HT1080 (cell line): ENCODE measurements at places on chromosomes 12 and 14. TPM values are rescaled to one million over a fixed set of nuclear protein-coding genes. Genes with fewer than 3 reads are reported as not detected.

- DNase-seq: no peak
Measured at GRCh38 chr14:23360496-23360895, 4.5 kb downstream of the EFS start.

The FGF23 gene
- not detected in 2 replicates for total RNA-seq

The NCKAP5L gene
- total RNA-seq: 19.6 and 22.2 TPM in 2 replicates

DNA sequence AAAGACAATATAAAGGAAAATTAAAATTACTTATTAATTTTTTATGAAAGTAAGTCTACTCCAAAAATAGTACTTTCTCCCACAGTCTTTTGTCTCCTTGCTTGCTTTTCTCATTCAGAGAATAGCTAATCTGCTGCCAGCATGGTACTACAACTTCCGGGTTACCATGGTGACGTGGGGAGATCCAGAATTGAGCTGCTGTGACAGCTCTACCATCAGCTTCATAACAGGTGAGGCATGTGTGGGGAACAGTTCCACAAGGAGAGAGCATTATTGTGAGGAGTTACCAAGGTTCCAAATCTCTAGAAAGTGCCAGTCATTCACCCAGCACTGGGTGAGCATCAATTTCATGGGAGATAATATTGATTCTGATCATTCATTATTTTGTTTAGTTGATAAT, 197.8 kb downstream of the PTPRO start:
- DNase-seq: no peak

GRCh38 chr12:122980183-122981035, at the start of gene ARL6IP4:
Gene ARL6IP4 (plus strand): TSS chr12:122980681. CDS start chr12:122981140, 459 bp downstream.
- peak; percentile 65 for DNase-seq

- DNase-seq: no peak
Measured at GRCh38 chr12:124743479-124744272, 120.0 kb downstream of the SCARB1 start.

GRCh38 chr12:15897433-15897832, 13.7 kb upstream of the DERA start:
- DNase-seq: peak; percentile 31

DNA sequence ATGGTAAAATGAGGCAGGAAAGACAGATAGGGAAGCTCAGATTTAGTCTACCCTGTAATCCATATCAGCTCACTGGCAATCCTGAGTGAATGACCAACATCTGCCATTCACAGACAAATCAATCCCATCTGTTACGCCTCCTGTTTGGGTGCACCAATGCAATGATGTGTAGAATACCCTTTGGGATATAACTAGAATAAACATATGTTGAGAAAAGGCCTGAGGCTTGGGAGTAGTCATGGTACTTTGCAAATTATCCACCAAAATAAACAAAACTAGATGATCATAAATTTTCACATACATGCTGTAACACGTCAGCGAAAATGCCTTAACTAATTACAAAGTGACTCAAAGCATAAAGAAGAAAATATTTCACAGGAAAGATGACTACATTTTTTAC, 78.8 kb downstream of the KCNC2 start:
- DNase-seq: no peak

DNA sequence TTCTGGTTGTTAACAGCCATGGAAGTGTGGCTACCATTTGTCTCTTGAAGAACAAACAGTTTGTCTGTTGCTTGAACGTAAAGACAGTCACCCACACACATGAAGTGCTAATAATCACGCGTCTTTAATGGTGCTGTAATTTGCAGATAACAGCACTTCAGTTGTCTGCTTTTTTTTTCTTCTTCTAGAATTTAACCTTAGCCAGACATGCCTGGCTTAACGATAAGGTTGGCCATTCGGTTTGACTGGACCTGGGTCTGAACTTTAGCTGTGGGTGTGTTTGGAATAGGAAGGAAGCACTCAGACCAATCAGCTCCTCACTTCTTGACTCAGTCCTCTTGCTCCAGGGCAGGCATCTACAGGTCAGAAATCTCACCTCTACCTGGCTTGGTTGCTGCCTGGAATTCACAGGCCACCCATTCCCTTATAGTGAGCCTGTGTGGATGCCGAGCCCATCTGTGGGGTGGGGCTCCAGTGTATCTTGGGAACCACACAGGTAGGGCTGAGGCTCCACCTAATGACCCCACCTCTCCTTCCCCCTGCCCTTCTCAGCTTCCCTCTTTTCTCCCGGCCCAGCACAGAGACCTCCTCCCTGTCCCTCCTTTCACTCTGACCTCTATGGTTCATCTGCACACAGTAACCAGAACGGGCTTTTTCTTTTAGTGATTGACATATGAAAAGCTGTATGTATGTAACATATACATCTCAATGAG, 246.4 kb upstream of the PWP1 start:
- no peak for DNase-seq

The SERPINA12 gene
- not detected in 2 replicates for total RNA-seq

DNA sequence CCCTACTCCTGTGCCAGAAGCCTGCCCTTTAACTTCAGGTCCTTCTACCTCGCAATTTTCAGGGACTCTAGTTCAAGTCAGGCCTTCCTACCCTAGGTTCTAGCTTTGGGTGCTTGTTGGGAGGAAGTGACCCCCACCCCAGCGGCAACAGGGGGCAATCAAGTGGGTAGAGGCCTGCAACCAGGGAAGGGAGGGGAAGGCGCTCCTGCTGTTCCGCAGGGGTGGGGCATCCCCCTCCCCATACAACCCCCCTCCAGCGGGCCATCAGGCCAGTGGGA, 204 bp upstream of the PRPH start:
- DNase-seq: no peak

The WNT1 gene
- not detected in 2 replicates for total RNA-seq

DNA sequence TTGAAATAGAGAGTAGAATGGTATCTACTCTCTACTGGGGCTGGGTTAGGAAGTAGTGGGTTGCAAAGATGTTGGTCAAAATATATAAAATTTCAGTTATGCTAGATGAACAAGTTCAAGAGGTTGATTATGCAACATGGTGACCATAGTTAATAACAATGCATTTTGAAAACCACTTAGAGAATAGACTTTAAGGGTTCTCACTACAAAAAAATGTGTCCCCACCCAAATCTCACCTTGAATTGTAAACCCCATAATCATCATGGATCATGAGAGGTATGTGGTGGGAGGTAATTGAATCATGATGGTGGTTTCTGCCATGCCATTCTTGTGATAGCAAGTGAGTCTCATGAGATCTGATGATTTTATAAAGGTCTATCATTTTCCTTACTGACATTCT, 94.0 kb downstream of the C12orf50 start:
- no peak for DNase-seq

The IKZF4 gene
- 0.80 and 1.9 TPM in 2 replicates for total RNA-seq
